ENCODE measurements at places on chromosomes 11 and 22.

DNA sequence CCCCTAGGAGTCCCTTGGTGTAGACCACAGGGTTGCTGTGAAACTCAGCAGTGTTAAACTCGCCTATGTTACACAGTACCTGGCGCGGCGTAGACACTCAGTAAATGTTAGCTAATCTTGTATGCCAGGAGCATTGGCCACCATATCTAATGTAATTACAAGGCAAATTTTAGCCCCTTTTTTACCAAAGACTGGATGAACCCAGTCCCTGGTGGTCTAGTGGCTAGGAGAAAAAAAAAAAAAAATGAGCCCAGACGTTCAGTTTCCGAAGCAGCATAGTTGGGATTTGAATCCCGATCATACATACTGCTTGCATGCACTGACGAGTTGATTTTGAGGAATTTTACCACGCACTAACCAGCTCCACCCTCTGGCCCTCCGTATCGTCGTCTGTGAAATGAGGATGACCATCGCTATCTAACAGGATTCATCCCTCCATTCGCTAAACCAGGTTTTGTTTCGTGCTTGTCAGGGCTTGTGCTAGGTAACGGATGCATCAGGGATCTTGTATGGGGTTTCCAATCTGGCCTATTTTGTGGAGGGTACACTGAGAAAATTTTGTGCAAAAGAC is 688 bp downstream of the PTS start:
- DNase-seq, result no peak

DNA sequence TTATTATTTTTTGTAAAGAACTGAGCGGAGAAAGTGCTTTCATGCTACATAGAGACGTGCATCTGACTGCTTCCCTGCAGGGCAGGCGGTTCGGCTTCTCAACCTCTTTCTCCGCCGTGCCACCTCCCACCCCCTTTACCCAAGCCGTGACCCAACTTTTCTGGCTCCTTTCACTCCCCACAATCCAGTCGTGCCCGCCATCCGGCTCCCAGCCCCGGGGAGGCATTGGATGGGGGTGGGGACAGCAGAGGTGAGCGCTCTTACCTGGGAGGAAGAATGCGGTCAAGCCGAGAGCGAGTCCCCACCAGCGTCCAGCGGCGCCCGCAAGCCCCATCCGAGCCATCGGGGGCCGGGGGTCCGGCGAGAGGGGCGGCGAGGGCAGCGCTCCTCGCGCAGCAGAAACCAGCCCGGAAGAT is 781 bp downstream of the NECTIN1 start:
- no peak for DNase-seq

DNA sequence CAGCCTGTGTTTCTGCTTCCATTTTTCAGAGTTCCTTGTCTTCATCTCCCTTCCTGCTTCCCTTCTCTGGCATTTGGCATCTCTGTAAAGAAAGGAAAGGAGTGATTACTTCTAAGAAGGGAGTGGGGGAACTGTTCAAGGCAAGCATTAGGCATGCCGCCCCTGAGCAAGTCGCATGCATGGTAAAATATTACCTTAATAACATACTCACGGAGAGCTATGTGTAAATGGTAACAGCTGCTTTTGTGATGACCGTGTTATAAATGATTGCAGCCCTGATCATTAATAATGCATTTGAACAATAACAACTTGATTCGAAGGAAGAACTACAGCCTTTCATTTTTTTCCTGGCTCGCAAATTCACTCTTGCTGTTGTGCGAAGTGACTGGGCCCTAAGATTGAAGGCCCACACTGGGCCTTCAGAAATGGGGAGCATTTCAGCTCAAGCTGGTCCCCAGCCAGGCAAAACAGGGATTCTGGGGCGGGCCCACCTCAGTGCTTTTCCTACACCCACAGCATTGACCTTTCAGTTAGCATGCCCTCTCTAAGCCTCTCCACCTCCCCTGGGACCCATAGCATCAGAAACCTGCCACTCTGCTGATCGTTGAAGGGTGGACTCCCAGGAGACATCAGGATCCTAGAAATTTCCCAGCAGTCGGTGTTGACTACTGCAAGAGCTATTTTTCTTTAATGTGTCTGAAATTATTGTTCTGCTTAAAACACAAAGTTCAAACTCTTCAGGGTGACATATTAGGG is 263.0 kb upstream of the CADM1 start:
- no peak for DNase-seq

DNA sequence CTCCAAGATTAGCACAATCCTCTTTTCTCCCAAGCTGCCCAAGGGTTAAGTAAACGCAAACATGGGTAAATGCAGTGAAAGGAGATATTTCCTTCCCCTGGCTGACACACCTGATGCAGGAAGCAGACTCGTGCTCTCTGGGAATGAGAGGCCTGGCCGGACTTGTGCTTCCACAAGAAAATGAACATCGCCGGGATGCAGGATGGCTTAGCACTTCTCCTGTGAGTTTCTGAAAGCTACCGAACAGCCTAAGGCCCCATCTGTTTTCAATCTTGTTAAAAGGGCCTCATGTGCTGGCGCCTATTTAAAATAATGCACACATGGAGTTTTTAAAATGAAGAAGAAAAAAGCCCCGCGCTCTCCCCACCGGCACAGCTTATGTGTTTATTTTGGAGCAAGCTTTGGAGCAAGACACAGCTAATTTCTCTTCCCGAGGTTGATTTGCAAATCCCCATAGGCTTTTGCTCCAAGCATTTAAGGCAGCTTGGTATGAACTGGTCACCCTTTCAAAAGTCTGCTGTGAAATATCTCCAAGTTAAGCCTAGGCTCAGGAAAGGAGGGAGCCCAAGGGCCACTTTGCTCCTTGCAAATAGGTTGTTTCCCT is 100.9 kb downstream of the SYN3 start:
- peak; percentile 19 for DNase-seq

GRCh38 chr11:118358071-118358470 is 1.3 kb upstream of the UBE4A start:
- no peak for DNase-seq
